ENCODE measurements at places on chromosomes 1 and 21.
A peak's percentile ranks its signal among the peaks of the same experiment; 100 is the strongest.

DNA sequence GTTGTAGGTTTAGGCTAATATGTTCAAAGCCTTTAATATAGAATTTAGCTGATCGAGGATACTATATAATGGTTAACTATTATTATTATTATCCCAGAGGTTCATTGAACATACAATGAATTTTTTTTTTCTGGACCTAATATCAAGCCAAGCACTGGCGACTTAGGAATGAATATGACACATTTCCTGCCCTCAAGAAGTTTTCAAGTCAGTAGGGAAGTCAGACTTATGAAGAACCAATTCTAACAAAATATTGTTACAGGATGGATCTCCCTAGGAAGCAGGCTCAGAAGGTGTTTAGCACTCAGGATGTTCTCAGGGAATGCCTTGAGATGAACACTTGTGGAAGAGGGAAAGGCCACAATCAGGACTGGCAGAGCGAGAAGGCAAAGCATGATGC lies 211.8 kb upstream of the FGGY start:
- DNase-seq, result no peak

GRCh38 chr1:163094589-163094988 lies 25.4 kb downstream of the RGS4 start:
- no peak for DNase-seq

- no peak for DNase-seq
These were observed 4.1 kb upstream of the TTC4 start for GRCh38 chr1:54711536-54711935.

DNA sequence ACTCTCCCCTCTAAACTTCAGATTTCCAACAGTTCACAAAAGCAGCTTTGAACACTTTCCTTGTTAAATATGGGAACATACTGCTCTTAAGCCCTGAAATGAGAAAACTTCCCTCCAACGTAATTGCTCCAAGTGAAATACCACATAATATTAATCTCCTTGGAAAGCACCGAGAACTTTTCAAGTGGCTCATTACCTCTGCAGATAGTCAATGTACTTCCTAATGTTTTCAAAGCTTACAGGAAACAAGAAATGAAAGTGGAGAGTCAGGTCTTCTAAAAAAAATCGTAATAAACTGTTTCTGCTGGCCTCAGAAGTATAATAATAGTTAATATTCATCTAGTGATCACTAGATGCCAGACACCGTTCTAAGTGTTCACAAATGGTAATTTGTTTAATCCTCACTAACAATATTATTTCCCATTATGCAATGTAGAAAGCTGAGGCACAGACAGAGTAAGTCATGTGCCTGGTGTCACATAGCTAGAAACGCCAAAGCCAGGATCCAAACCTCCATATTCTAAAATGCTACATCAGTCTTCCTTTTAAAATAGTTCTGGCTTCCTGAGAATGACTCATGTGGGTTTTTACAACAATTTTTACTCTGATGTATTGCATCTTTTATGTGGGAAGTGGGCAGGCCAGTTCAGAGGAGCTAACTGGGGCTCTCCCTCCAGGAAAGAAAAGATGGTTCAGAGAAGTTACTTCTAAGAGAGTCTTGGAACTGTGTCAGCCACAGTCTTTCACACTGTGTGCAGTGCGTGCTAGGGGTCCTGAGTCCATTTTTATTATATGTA lies 177.2 kb downstream of the PLPPR4 start:
- no peak for DNase-seq

GRCh38 chr1:199041173-199041914 lies 402.5 kb downstream of the PTPRC start:
- peak; percentile 27 for DNase-seq

- no peak for DNase-seq
These were observed 126.6 kb upstream of the BEND5 start for GRCh38 chr1:48903291-48903690.

- DNase-seq, result no peak
These were observed 32.8 kb downstream of the H3-3A start for GRCh38 chr1:226095286-226095685.

GRCh38 chr1:90729504-90730242 lies 12.6 kb upstream of the BARHL2 start:
- DNase-seq, result no peak

DNA sequence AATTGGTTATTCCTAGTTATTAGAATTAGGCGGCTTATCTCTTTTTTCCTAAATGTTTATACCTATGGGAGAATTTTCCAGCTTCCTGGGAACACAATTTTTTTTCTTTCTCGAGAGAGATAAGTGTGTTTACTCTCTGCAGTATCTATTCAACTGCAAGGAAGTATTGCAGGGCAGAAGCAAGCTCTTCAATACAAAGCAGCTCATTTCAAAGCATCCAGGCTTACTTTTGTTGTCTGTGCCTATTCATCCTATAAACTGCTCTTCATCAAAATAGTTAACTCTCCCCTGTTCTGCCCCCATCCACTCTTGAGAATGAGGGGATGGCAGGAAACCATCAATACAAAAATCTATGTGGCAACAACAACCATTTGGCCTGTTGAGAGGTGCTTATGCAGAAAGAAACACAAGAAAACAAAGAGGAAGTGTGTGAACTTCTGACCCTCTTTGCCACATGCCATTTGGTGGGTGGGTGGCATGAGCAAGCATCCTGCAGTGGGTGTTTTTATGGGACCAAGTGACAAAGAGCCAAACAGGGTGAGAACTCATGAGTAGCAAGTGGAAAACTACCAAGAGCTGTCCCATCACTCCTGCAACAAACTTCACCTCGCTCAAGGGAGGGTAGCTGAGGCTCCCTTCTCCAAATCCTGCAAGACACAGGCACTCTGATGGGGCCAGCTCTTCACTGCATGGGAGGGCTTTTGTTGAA lies 50.6 kb upstream of the MRPS6 start:
- no peak for DNase-seq

DNA sequence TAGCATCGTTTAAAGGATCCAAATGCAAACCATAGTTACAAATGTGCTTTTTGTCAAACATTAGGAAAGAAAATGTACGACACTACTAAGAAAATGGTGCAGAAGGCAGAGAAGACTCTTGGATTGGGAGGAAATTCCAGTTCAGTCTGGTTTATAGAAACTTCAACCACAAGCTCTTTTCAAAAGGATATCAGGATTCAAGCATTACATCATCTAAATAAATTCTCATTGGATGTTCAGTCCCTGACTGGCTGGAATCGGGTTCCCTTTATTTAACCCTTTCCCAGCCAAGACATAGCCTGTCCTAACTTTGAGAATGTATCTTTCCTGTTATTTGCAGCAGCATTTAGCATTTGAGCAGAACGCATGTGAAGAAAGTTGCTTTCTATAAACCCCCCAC lies 184.6 kb downstream of the LMO4 start:
- DNase-seq, result no peak

GRCh38 chr1:14929547-14930246 lies 223.8 kb upstream of the TMEM51 start:
- DNase-seq, result peak; percentile 51

DNA sequence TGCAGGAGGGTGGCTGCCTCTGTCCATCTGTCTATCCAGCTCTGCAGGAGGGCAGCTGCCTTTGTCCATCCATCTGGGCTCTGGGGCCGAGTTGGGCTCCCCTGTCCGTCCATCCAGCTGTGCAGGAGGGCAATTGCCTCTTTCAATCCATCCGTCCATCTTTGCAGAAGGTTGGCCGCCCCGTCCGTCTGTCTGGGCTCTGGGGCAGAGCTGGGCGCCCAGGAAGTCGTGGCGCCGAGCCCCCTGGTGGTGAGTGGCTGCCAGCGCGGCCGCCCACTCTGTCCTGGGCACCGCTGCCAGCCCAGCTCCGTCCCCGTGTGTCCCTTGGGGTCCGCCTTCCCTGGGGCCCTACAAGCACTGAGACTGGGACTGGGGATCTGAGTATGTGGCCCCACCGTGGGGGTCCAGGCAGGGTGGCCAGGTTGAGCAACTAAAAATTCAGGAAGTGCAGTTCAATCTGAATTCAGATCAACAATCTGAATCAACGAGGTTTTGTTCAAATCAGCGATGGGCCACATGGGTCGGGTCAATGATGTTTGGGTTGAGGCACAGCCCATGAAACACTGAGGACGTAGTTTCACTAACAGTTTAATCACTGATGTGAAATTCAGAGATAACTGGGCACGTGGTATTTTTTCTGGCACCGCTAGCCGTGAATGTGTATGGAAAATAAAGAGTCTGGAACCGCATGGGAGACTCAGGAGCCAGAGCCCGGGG lies 99.1 kb upstream of the ACTRT2 start:
- no peak for DNase-seq

DNA sequence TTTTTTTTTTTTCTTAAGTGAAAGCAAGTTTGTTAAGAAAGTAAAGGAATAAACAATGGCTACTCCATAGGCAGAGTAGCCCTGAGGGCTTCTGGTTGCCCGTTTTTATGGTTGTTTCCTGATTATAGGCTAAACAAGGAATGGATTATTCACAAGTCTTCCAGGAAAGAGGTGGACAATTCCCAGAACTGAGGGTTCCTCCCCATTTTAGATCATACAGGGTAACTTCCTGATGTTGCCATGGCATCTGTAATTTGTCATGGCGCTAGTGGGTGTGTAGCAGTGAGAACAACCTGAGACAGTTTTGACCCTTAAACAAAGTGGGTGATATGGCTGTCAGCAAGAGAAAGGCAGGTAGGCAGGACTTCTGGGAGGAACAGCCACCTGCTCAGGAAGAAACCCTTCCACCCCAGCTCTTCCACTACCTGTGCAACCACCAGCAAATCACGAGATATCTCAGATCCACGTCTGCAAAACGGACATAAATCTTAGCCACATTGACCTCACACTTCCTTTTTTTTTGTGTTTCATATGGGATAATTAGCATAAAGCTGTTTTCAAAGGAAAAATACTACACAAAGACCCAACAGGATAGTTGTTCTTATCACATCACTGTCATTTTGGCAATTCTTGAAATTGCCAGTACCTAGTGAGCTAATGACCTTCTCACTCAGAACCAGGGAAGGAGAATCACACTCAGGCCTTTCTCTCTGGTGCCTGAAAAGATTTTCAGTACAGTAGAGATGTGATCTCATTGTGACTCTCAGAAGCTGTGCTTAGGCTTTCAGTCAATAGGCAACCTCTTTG lies 34.8 kb upstream of the DUSP10 start:
- DNase-seq, result no peak

GRCh38 chr1:174996476-174996875 lies 3.3 kb upstream of the CACYBP start:
- DNase-seq, result no peak

- no peak for DNase-seq
These were observed 90.1 kb downstream of the MATN1 start for GRCh38 chr1:30633294-30633693.

DNA sequence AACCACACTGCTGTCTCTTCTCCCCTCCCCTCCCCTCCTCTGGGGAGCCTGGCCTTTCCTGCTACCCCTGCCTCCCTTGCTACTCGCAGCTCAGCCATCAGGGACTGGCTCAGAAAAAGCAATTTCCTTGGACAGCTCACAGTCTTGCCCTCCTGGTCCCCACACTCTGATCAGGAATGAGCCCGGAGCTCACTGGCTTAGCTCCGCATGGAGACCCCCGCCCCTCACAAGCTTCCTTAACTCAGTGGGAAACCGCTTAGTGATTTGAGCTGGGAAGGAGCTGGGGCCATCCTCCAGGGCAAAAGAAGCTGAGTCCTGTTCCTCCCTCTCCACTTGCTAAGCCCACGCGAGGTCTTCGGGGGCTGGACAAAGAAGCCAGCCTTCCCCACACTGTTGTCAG lies 70.3 kb upstream of the ACTL8 start:
- DNase-seq, result no peak

- DNase-seq, result no peak
These were observed 12.2 kb downstream of the ADSS2 start for GRCh38 chr1:244439391-244440032.

- no peak for DNase-seq
These were observed 102.7 kb downstream of the RNF220 start for GRCh38 chr1:44507490-44508396.

DNA sequence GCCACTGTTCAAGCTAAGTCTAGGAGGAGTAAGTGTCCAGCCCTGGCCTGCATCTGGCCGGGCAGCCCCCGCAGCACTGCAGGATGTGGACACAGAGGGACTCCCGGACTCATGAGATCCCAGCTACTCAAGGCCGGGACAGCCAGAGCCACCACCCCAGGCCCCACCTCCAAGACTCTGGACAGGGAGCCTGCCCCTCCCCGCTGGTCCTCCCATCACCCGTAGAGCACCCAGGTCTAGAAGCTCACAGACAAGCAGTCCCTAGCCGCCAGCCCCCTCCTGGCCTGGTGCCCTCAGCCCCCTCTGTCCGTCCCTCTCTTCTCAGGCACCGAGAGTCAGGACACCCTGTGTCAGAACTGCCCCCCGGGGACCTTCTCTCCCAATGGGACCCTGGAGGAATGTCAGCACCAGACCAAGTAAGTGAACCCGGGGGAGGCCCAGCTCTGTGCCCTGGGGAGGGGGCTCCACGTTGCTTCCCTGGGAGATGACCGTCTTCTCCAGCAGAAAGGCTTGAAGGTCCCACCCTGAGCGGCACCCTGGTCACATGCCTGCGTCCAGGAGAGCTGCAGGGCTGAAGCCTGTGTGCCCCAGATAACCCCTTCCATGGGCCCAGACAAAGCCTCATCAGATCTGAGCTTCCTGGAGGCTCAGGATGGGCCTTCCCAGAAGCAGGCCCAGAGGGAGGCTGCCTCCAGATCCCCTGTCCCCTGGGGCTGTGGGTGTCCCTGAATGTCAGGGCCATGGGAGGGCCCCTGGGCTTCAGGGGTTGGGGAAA lies 4.3 kb downstream of the TNFRSF14 start:
- no peak for DNase-seq

DNA sequence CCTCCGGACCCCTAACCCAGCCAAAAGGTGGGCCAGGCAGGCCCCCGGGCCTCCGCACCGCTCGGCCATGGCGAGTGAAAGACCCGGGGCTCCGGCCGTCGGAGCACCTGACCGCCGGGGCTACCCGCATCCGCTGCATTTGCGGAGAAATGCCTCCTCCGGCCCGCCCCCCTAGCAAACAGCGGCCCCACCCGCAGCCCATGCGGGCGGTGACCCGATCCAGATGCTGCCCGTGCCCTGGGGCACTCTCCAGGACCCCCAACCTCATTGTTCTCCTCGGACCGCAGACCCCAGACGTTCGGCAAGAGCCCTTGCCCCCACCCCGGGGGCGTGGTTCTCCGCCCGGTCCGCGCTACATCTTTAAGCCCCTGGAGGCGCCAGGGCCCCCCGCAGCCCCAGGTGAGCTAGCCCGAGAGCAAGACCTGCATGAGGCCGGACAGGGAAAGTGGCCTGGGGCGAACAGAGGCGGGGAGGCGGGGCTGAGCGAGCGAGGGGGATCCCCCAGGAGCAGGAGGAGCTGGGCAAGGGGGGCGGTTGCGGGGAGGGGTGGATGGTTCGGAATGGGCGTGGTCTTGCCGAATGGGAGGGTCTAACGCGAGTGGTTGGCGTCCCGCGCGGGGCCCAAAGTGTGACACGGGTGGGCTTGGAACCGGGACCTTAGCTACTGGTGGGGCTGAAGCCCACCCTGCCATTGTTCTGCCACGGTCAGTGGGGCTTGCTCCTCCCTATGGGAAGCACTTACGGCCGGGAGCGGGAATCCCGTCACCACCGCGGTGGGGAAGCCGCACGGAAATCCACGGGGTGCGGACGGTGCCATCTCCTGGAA lies 6.3 kb upstream of the CRYBG2 start:
- DNase-seq, result no peak
